Hair follicle dermal papilla cell (primary cell): ENCODE measurements at places on chromosomes 13 and 19. TPM values are rescaled to one million over a fixed set of nuclear protein-coding genes. Genes with fewer than 3 reads are reported as not detected.

Gene C19orf44
- total RNA-seq: 4.4 TPM in 2 replicates

Gene CNN1
- 8.4 and 13.2 TPM in 2 replicates for total RNA-seq

Gene YIF1B
- total RNA-seq: 65.1 and 69.1 TPM in 2 replicates

Gene TBXA2R
- 5.8 and 6.0 TPM in 2 replicates for total RNA-seq
